ENCODE measurements at places on chromosomes 4 and X. TPM values are rescaled to one million over a fixed set of nuclear protein-coding genes. Genes with fewer than 3 reads are reported as not detected.

HAND2 gene
- not detected for total RNA-seq

ARHGEF38 gene
- not detected for total RNA-seq

IDUA gene
- 79.1 TPM for total RNA-seq

TRPC5OS gene
- total RNA-seq, result not detected

- peak overlapping the region; percentile 58 for H3K27ac ChIP-seq
- no peak for DNase-seq
- H3K36me3 ChIP-seq, result peaks cover 11% of the 10 kb centered on the region
- no peak overlapping the region for H3K4me3 ChIP-seq
- peaks cover 42% of the 10 kb centered on the region for H3K4me1 ChIP-seq
- no peaks in the 10 kb centered on the region for H3K27me3 ChIP-seq
Observed at GRCh38 chr4:7063362-7063761, 4.5 kb downstream of the GRPEL1 start.

GRCh38 chr4:42995343-42995944 is 102.9 kb downstream of the GRXCR1 start:
- no peak overlapping the region for H3K27ac ChIP-seq
- no peaks in the 10 kb centered on the region for H3K27me3 ChIP-seq
- no peak for DNase-seq
- no peak overlapping the region for H3K4me3 ChIP-seq

GRCh38 chrX:154091678-154092077 is 5.8 kb downstream of the MECP2 start:
- no peak for DNase-seq
- H3K36me3 ChIP-seq, result no peaks in the 10 kb centered on the region
- H3K27ac ChIP-seq, result no peak overlapping the region
- H3K27me3 ChIP-seq, result no peaks in the 10 kb centered on the region
- H3K4me3 ChIP-seq, result peak overlapping the region; percentile 41
- peaks cover 17% of the 10 kb centered on the region for H3K4me1 ChIP-seq

DNA sequence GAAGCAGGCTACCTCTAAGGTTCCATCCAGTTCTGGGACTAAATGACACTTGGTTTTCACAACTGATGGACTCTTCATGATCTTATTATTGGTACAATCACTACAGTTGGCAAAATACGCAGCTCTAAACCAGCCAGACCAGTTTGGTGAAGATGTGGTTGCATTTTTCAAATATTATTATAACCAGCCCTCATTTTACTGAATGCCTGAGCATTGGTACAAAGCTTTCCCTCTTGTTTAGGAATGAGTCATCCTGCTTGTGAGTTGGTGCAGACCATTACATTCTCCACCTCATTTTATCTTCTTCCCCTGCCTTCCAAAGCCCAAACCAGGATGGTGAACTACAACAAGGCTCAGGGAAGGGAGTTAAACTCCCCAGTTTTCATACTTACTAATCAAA is 223.1 kb downstream of the KDR start:
- H3K4me3 ChIP-seq, result no peak overlapping the region
- H3K27ac ChIP-seq, result no peak overlapping the region
- peaks cover 6% of the 10 kb centered on the region for H3K4me1 ChIP-seq
- no peak for DNase-seq
- no peaks in the 10 kb centered on the region for H3K36me3 ChIP-seq

GRCh38 chrX:71638409-71638808 is 20.1 kb upstream of the CXCR3 start:
- H3K4me3 ChIP-seq, result no peak overlapping the region
- no peaks in the 10 kb centered on the region for H3K36me3 ChIP-seq
- no peaks in the 10 kb centered on the region for H3K27me3 ChIP-seq
- DNase-seq, result no peak
- peaks cover 8% of the 10 kb centered on the region for H3K4me1 ChIP-seq

- H3K4me1 ChIP-seq, result no peaks in the 10 kb centered on the region
- no peak for DNase-seq
- no peak overlapping the region for H3K4me3 ChIP-seq
- H3K27ac ChIP-seq, result no peak overlapping the region
Observed at GRCh38 chrX:129403974-129404669, 119.2 kb downstream of the SMARCA1 start.

DNA sequence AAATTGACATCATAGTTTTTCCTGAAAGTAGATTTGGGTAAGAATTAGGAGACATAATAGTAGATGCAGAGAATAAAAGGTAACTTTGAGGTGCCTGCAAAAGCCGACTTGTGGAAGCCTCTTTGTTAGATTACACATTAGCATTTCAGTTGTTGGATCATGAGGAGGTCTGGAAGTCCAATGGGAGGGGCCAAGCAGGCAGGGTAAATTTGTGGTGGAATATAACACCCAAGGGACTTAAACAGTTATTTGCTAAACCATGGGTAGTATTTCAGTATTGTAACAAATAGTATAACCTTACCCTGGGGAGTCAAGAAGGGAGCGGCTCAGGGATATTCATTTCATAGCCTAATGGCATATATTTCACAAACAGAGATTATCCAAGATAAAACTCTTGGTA is 810.7 kb upstream of the AMOT start:
- no peak overlapping the region for H3K4me3 ChIP-seq
- DNase-seq, result no peak
- H3K36me3 ChIP-seq, result no peaks in the 10 kb centered on the region
- no peaks in the 10 kb centered on the region for H3K4me1 ChIP-seq
- no peak overlapping the region for H3K27ac ChIP-seq
- no peaks in the 10 kb centered on the region for H3K27me3 ChIP-seq

DNA sequence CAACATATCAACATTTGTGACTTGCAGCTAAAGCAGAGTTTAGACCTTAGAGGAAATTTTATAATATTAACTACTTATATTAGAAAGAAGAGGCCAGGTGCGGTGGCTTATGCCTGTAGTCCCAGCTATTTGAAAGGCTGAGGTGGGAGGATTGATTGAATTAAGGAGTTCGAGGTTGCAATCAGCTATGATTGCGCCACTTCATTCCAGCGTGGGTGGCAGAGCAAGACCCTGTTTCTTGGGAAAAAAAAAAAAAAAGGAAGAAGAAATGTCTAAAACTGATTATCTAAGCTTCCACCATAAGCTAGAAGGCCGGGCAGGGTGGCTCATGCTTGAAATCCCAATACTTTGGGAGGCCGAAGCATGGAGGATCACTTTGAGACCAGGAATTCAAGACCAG is 42.0 kb upstream of the USP9X start:
- H3K4me1 ChIP-seq, result peaks cover 2% of the 10 kb centered on the region
- H3K36me3 ChIP-seq, result no peaks in the 10 kb centered on the region
- no peaks in the 10 kb centered on the region for H3K27me3 ChIP-seq
- DNase-seq, result no peak
- no peak overlapping the region for H3K4me3 ChIP-seq

- no peak overlapping the region for H3K27ac ChIP-seq
- no peak overlapping the region for H3K4me3 ChIP-seq
- no peaks in the 10 kb centered on the region for H3K36me3 ChIP-seq
- H3K27me3 ChIP-seq, result peaks cover 21% of the 10 kb centered on the region
Observed at GRCh38 chr4:53371843-53372521, 5.5 kb upstream of the FIP1L1 start.

- H3K4me3 ChIP-seq, result no peak overlapping the region
- no peak overlapping the region for H3K27ac ChIP-seq
- no peaks in the 10 kb centered on the region for H3K36me3 ChIP-seq
- H3K4me1 ChIP-seq, result no peaks in the 10 kb centered on the region
- no peaks in the 10 kb centered on the region for H3K27me3 ChIP-seq
Observed at GRCh38 chr4:182536221-182536811, 293.1 kb downstream of the TENM3 start.

DNA sequence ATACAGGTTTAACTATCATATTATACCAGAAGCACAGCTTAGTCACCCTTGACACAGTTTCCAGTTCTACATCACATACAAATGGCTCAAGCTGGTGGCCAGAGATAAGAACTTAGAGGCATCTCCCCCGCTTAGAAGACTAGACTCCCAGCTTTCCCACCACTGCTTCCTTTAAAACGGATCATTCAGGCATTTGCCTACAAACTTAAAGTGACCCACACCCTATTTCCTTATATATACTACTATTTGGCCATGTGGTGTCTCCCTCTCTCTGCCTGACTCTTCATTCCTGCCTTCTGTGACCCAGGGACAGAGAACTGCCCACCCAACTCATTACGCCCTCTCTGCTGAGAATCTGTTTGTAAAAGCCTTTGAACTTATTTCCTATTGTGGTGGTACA is 781.2 kb upstream of the DIAPH2 start:
- no peak overlapping the region for H3K4me3 ChIP-seq
- no peaks in the 10 kb centered on the region for H3K36me3 ChIP-seq
- DNase-seq, result no peak
- no peaks in the 10 kb centered on the region for H3K4me1 ChIP-seq
- no peak overlapping the region for H3K27ac ChIP-seq

- H3K4me3 ChIP-seq, result no peak overlapping the region
- no peaks in the 10 kb centered on the region for H3K4me1 ChIP-seq
- H3K36me3 ChIP-seq, result peaks cover 10% of the 10 kb centered on the region
Observed at GRCh38 chr4:7812231-7812857, 127.3 kb downstream of the AFAP1 start.

- H3K4me3 ChIP-seq, result no peak overlapping the region
- H3K27ac ChIP-seq, result no peak overlapping the region
- DNase-seq, result no peak
- no peaks in the 10 kb centered on the region for H3K36me3 ChIP-seq
- H3K4me1 ChIP-seq, result no peaks in the 10 kb centered on the region
- H3K27me3 ChIP-seq, result no peaks in the 10 kb centered on the region
Observed at GRCh38 chr4:112559053-112559452, 43.1 kb upstream of the NEUROG2 start.

DNA sequence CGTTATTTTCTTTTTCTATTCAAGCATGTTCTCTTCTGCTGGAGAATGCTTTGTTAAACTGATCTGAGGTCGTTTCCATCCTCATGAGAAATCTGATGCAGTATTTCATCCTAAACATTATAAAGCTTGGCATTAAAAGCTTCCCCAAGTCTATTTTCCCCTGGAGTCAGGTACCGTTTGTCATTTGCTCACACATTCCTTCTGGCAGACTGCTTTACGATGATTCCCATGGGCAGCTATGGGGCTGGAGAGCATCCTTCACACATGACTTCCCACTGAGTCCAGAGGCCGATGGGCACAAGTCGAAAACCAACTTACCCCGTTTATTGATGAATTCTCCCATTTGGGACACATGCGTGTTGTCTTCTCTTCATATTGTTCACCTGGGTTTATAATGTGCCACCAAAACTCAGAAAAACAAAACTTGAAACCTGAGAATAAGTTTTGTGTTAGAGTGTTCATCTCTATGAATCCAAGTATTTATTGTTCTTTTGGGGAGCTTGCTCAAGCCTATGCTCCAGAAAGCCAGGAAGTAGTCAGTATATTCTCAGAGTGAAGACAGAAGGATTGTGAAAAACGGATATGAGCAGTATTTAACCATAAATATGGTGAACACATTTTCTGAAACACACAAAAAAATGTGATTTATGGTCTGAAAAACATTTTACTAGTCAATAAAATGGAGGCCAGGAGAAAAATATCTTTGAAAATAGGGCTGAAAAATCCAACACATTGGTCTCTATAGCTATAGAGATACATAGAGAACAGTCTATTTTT is 298.8 kb upstream of the NOCT start:
- H3K36me3 ChIP-seq, result no peaks in the 10 kb centered on the region
- no peak overlapping the region for H3K27ac ChIP-seq
- DNase-seq, result no peak
- H3K4me1 ChIP-seq, result no peaks in the 10 kb centered on the region
- H3K27me3 ChIP-seq, result peaks cover 4% of the 10 kb centered on the region
- H3K4me3 ChIP-seq, result no peak overlapping the region

DNA sequence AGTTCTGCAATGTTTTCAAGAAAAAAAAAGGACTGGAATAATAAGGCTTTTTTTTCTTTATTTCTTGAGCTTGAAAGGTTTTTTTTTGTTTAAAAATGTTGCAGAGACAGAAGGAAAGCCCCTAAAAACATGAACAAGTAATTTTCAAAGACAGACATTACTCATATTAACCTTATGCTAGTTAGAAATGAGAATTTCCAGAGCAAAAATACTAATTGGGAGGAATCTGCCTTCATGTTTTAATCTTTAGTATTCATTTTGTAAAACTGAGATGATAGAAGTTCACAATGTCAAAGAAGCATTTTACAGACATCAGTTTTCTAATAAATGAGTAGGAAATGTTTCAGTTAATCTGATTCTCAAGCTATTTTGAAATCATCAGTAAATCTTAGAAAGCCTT is 1805.3 kb downstream of the PCDH7 start:
- H3K4me3 ChIP-seq, result no peak overlapping the region
- H3K27ac ChIP-seq, result no peak overlapping the region
- DNase-seq, result no peak
- no peaks in the 10 kb centered on the region for H3K27me3 ChIP-seq
- no peaks in the 10 kb centered on the region for H3K4me1 ChIP-seq

DNA sequence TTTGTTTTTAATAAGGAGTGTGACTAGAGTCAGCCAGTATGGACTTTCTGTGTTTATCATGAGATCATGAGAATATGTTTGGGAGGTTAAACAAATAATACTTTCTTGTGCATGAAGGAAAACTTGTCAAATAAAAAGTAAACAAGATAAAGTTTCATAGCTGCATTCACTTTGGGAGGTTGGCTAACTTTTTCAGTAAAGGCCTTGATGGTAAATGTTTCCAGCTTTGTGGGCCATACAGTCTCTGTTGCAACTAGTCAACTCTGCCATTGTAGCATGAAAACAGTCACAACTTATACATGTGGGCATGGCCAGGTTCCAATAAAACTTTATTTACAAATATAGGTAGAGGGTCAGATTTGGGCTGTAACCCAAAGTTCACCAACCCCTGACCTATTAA is 150.4 kb downstream of the MID1 start:
- H3K4me1 ChIP-seq, result no peaks in the 10 kb centered on the region
- no peaks in the 10 kb centered on the region for H3K36me3 ChIP-seq
- no peak overlapping the region for H3K27ac ChIP-seq
- no peaks in the 10 kb centered on the region for H3K27me3 ChIP-seq
- H3K4me3 ChIP-seq, result no peak overlapping the region

DNA sequence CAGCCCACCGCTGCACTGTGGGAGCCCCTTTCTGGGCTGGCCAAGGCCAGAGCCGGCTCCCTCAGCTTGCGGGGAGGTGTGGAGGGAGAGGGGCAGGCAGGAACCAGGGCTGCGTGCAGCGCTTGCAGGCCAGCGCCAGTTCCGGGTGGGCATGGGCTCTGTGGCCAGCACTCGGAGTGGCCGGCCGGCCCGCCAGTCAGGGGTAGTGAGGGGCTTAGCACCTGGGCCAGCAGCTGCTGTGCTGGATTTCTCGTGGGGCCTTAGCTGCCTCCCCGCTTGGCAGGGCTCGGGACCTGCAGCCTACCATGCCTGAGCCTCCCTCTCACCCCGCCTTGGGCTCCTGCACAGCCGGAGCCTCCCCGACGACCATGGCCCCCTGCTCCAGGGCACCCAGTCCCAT is 45.2 kb downstream of the RXFP1 start:
- no peak overlapping the region for H3K27ac ChIP-seq
- no peaks in the 10 kb centered on the region for H3K36me3 ChIP-seq
- H3K27me3 ChIP-seq, result peaks cover 9% of the 10 kb centered on the region
- H3K4me3 ChIP-seq, result no peak overlapping the region

All from naive thymus-derived CD8-positive, alpha-beta T cell (primary cell).